ENCODE measurements at places on chromosomes 3 and 15.

- no peak for DNase-seq
These were observed 59.8 kb upstream of the BOC start for GRCh38 chr3:113151461-113152031.

DNA sequence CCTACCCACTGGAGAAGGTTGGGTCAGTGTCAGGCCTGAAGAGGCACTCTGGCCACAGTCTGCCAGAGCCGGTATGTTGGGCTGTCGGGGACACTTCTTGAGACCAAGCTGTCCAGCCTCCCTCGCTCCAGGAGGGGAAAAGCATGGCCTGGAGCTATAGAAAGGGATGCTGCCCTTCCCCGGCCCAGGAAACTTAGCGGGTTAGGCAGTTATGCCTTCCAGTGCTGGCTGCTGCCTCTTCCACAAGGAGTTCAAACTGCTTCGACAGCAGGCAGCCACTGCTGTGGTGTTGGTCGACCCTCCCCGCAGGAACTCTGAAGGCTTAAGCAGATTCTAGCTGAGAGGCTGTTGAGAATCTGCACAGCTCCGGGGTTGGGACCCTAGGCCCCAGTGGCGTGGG, 819.4 kb downstream of the DIPK2A start:
- DNase-seq, result no peak

GRCh38 chr15:83855956-83856355, 202.0 kb downstream of the ADAMTSL3 start:
- DNase-seq, result no peak

- no peak for DNase-seq
These were observed 858 bp upstream of the SACM1L start for GRCh38 chr3:45688194-45688881.

DNA sequence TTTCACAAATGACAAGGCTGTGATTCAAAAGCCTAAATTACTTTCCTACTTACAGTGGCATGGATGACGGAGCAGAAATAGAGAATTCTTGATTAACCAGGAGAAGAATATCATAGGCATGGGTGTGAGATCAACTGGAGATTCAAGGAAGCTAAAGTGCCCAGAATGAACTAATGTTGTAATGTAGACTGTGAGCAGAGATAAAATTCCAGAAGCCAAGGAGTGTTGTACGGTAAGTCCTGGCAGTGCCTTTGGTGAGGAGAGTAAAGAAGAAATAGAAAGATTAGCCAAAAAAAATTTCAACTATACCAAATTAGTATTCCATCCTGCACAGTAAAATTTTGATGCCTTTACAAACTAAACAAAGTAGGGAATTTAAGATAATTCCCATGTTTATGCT, 75.9 kb downstream of the ZBTB20 start:
- no peak for DNase-seq

- DNase-seq, result no peak
These were observed 48.0 kb upstream of the FBN1 start for GRCh38 chr15:48693484-48693883.

- no peak for DNase-seq
These were observed 51.6 kb upstream of the HEG1 start for GRCh38 chr3:125107363-125107762.

DNA sequence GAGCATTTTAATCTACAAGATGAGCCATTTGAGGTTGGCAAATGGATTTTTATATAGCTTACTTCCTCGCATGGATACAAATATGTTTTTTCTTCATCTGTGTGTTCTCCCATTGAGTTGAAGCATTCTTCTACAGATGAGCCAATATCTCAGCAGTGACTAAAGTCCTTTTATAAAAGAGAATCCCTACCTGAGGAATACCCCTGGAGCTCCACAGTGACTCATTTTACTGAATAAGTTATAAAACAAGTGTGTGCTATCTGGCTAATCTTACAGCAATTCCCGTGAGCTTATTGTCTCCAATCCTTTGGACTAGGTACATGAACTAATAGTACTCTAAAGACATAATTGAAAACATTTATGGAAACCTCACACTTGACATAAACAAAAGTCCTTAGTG, 354.2 kb upstream of the BCHE start:
- no peak for DNase-seq

- no peak for DNase-seq
These were observed 336.1 kb downstream of the TBL1XR1 start for GRCh38 chr3:176861137-176861536.

DNA sequence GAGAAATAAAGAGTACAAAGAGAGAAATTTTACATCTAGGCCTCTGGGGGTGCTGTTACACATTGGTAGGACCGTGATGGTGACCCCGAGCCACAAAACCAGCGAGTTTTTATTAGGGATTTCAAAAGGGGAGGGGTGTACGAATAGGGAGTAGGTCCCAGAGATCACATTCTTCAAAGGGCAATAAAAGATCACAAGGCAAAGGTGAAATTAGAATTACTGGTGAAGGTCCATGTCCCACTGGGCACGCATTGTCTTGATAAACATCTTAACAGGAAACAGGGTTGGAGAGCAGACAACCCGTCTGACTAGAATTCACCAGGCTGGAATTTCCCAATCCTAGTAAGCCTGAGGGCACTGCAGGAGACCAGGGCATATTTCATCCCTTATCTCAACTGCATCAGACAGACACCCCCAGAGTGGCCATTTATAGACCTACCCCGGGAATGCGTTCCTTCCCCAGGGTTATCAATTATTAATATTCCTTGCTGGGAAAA, 4.3 kb downstream of the IRAK2 start:
- DNase-seq, result no peak

Measured in NCI-H1048 (cell line).